GDM1 (cell line): ENCODE measurements at places on chromosomes 3 and 15.
A peak's percentile ranks its signal among the peaks of the same experiment; 100 is the strongest.

DNA sequence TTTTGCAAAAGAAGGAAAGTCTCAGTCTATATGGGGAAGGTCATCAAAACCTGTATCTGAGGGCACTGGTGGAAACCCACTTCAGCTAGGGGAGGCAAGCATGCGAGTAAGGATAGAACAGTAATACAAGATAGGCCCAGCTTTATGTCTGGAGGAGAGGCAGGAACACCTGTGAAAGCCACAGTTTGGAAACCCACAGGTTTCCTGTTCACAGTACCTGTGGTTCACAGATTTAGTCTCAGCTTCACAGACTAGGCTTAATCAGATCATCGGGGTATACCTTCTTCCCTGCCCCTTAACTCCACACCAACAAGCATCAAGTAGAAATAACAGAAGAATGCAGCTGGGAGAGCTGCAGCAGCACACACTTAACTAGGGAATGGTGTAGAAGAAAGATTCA, 36.2 kb downstream of the C2CD4B start:
- DNase-seq, result no peak

- no peak for DNase-seq
These were observed 17.7 kb upstream of the GK5 start for GRCh38 chr3:142243134-142243533.

DNA sequence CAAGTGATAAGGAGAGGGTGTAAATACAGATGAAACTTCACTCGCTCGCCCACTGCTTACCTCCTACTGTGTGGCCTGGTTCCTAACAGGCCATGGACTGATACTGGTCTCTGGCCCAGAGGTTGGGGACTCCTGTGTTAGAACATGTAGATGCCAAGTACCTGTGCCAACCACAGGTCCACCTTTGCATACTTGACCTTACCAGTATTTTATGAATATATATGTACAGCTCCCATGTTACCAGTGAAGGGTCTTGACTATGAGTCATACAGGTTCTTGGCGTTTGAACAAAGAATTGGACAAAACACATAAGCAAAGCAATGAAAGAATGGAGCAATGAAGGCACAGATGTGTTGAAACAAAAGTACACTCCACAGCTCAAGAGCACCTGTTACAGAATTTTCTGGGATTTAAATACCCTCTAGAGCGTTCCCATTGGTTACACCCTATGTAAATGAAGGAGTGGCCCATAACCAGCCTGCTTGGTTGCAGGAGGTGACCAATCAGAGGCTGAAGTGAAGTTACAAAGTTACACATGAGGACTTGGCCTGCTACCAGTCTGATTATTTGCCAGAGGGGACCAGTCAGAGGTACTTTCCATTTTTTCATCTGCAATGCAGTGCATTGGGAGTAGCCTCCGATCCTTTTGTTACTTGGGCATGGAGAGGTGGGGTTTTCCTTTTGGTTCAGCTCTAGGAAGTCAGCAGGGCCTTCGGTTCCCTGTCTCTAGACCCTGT, 1.7 kb upstream of the GFM1 start:
- no peak for DNase-seq

DNA sequence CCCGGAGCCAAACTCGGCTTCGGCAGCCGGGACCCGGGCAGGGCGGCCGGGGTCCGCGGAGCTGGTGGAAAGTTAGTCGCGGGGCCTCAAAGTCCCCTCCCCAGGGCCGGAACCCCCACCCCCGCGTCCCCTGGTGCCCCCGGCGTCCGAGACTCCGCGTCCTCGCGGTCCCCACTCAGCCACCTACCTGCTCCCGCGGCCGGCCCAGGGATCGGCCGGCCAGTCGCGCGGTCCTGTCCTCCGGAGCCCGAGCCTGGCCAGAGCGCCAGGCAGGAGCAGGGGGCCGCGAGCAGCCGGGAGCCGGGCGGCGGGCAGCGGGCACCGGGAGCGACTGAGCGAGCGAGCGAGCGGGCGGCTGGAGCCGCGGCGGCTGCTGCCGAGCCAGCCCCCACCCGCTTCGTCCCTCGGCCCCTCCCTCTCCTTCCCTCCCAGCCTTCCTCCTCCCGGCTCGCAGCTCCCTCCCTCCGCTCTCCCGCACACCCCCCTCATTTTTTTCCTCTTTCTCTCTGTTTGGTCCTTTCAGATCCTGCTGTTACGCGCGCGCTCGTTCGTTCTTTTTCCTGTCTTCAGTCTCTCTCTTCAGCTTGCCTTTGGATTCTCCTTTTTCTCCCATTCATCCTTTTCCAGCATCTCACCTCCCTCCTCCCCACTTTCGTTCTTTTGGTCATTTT, at the start of gene MEGF11:
Gene MEGF11, minus strand, starts transcription at position 333 of the 671 bp plus-strand sequence. CDS start 125,347 bp downstream, outside the sequence.
- no peak for DNase-seq

- DNase-seq, result no peak
These were observed 599.5 kb upstream of the KCNMB2 start for GRCh38 chr3:177936721-177937120.

- DNase-seq, result no peak
These were observed 11.2 kb downstream of the SLCO3A1 start for GRCh38 chr15:91864664-91865063.

GRCh38 chr3:156772588-156773206, 53.5 kb upstream of the LEKR1 start:
- DNase-seq, result no peak

DNA sequence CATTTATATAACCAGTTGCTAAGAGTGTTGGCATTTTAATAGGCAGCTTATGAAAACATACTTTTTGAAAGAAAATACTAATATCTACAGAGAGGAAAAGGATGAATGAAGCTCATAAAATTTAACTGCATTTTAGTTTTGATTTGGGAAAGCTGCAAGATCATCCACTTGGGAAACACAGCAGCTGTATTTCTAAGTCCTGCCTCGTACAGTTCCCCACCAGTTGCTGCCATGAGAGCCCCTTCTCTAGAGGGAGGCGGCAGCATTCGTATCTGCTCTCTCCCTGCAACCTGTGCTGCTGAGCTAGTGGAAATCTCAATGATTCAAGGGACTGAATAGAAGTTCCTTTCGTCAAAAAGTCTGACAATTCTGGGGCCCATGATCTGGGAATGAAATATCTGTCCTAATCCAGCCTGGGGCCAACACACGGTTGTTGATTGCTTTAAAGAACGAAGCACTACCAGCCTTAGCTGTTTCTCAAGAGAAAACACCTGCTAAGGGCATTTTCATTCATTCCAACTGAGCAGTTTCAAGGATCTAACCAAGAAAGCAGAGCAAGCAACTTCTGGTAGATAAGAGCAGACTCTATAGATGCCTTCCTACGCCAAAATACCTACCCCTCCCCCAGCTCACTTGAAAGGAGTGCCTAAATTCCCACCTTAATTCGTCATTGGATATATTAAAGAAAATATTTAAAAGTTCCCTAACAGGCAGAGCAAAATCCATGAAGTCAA, 223.7 kb downstream of the MAGI1 start:
- DNase-seq, result no peak

DNA sequence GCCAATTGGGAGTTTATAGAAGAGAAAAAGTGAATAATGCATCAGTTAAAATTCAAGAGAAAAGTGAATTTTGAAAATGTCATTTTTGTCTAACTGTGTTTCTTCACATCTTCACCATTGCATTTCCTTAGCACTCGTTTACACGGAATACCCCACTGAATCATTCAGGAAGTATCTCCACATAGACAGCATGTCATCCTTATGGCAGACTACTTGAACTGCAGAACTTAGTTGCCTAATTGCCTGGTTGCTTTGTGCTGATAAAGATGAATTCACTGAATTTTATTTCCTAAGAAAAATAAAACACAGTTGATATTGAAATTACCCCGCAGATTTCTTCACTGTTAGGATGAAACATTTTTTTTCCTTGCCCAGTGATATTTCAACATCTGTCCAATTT, 627.1 kb downstream of the ROBO1 start:
- DNase-seq, result no peak

- no peak for DNase-seq
These were observed 302.2 kb downstream of the TUSC7 start for GRCh38 chr3:117011687-117012250.

DNA sequence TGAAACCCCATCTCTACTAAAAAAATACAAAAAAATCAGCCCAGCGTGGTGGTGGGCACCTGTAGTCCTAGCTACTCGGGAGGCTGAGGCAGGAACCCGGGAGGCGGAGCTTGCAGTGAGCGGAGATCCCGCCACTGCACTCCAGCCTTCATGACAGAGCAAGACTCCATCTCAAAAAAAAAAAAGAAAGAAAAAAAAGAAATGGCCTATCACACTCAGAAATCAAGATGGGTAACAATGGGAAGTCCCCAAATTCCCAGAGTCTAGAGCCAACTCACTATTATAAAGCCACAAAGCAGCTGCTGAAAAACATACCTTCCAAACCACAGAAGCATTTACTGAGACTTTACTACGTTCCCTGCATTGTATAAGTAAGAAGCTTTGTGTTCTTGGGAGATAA, 7.5 kb downstream of the HDGFL3 start:
- DNase-seq, result no peak

DNA sequence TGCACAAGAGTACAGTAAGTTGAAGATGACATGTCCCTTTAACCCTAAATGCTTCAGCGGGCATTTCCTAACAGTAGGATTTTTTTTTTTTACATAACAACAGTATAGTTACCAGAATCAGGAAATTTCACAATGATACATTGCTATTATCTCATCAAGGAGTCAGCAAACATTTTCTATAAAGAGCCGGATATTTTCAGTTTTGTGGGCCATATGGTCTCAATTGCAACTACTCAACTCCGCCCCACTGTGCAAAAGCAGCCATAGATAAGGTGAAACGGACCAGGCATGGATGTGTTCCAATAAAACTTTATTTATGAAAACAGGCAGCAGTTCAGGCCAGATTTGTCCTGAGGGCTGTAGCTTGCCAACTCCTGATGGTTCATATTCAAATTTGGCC, 130.6 kb downstream of the SMAD6 start:
- DNase-seq, result no peak

- no peak for DNase-seq
These were observed 42.9 kb upstream of the FRMD4B start for GRCh38 chr3:69428657-69429255.

DNA sequence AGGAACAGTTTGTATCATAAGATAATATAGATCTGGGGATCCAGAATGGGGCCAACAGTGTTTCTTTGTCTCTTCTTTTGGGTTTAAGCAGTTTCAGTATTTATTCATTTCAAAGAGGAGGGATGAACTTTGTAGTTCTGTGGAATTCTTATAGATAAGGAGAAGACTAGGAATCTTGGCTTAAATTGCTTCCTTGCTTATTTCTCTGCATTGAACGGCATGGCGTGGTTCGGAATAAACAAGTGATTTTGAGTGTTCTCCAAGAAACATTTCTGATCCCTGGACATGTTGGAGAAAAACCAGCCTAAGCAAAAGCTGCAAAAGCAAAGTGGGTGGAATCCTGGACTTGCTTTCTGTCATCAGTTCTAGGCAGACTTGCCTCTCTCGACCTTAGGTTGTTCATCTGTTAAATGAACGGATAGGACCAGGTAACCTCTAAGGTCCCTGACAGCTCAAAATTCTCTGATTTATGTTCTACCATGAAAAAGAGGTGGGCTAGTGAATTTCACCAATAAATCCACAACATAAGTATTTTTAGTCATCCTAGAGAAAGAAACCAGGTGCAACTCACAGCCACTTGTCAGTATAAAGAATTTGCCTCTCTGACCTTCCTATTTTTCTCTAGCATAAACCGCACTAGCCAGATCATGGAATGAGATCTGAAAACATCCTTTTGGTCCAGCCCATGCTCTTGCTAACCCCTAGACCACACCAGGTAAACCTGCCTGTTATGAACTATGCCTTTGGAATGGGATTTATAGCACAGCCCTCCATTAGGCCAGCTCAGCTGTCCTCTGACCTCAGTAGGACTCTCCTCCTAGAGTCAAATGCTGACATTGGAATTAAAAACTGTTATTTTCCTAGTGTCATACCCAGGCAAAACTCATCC, 78.8 kb downstream of the CLDN11 start:
- no peak for DNase-seq

DNA sequence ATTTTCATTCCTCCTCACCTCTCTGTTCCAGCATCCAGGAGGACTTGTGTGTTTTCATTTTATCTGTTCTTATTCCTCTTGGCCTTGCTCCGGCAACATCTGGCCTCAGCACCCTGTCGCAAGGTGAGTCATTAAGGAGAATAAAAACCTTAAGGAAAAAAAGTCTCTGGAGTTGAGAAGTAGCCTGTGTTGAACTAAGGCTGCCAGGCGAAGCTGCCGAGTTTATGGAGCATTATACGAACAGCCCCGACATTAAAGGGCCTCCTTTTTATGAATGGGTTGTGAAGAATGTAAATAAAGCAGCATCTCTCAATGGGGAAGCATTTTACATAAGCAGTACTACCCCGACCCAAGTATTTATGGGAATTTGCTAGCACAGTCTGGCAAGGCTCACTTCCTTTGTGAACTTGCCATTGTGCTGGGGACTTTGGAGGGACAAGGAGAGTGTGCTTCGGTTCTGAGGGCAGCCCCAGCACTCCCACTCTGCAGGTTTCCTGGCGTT, 4.7 kb downstream of the BAHD1 start:
- DNase-seq, result no peak

GRCh38 chr3:138187296-138188012, at the start of gene ARMC8:
Gene ARMC8 (plus strand): TSS chr3:138187301. CDS start chr3:138187555, 254 bp downstream.
- peak; percentile 67 for DNase-seq

DNA sequence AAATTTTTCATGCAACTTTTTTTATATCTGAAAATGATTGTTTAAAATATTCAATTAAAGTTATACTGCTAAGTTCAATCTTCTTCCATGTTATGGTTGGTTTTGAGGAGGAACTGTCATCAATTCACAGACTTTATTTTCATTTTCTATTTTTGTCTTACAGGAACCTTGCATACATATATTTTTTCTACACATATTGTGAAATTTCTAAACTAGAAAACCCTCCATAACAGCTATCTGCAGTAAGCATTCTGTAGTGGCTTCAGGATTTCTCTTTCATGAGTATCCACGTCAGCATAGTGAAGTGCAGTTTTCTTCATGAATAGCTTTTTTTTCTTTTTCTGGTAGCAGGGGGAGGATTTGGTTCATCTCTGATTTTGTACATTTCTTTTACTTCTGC, 48.2 kb downstream of the ATR start:
- DNase-seq, result no peak

DNA sequence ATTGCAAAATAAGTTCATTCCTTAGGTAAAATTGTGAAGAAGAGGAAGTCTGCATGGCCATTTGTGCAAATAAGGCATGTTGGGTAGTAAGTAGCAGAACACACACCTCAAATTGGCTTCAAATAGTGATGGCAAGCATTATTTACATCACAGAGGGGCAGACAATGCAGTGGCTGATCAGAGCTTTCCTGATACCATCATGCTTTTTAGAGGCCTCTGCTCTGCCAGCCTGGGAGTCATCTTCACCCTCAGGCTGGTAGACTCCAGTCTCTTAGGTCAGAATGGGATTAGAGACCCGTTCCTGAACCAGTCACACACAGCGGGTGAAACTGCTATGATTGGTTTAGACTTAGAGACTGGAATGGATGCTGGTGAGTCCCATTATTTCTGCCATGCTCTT, 396.0 kb upstream of the MCTP2 start:
- no peak for DNase-seq

- no peak for DNase-seq
These were observed 110.6 kb downstream of the ABI3BP start for GRCh38 chr3:100882571-100882984.

DNA sequence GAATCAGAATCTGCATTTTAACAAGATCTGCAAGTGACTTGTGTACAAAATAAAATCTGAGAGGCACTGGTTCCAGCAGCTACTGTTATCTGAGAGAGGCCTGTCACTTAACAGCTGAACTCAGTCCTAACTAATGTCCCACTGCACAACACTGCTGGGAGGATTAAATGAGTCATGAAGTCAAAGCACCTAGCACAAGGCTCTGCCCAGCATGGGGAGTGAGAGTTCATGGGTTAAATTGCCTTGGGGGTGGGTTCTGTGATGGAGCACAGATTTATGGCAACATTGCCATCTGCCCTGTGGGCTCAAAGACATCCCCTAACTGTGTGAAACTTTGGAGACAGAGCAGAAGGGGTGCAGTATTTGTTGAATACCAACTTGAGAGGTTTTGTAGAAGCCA, 250.9 kb downstream of the PLCL2 start:
- DNase-seq, result no peak
